CD4-positive, alpha-beta T cell treated with Interleukin-6 for 4 hours (primary cell): ENCODE measurements at places on chromosomes 1 and 21.

GRCh38 chr1:9371391-9371935 lies 78.8 kb downstream of the SPSB1 start:
- DNase-seq = no peak

GRCh38 chr1:44707959-44708831 lies 22.8 kb downstream of the RNU5D-1 start:
- peak; percentile 43 for DNase-seq

GRCh38 chr1:31790140-31790539 lies 25.7 kb downstream of the SPOCD1 start:
- DNase-seq = no peak

- no peak for DNase-seq
Observed at GRCh38 chr21:41833497-41834115, 45.5 kb downstream of the PRDM15 start.

- DNase-seq = no peak
Observed at GRCh38 chr1:53371121-53371666, 43.3 kb upstream of the LRP8 start.

DNA sequence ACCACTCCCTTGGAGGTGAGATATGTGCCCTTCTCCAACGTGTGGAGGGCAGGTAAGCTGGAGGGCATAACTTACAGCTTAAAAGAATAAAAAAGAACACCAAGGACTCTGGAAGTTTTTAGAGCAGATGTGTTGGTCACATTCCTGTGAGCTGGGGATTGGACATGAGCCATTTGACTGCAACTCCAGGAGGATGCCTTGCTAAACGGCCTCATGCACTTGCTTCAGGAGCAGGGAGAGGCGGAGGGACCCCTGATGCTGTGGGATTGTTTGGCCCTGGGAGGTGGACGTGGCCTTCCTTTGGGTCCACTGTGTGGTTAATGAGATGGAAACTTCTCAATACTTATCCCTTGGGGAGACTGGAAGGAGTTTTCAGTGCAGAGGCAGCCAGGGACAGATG lies 185.6 kb downstream of the RHOU start:
- DNase-seq = no peak

GRCh38 chr1:29256979-29257804 lies 20.9 kb downstream of the PTPRU start:
- no peak for DNase-seq

DNA sequence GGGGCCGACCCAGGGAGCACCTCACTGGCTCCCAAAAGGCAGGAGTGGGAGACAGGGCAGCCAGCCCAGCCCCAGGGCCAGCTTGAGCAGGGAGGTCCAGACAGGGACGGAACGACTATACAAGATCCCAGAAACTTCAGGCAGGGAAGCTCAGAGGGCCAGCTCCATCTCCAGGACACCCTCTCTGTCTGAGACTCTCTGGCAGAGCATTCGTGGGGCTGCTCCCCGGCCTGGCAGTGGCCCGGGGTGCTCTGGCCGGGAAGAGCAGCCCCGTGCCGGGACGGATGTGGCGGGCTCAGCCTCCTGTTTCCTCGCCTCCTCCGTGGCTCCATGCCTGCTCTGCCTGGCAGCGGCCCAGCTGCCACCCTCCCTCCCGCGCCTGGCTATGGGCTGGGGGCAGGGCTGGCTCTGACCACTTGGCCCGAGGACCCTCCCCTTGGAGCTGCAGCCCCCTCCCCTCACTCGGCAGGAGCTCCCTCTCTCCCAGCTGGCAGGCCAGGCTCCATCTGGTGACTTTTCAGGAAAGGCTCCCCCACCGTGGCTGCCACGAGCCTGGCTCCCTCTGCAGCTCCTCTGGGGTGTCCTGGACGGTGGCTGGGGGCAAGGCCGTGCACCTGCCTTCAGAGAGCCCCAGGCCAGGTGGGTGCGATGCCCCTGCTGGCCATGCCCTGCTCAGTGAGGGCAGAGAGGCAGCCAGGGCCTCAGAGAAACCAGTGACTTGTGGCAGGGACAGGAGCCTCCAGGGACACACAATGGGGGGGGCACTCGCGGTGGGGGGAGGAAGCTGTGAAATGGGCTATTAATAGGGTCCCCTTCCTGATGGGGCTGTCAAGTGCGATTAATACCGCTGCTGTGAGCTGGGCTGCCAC lies 5.6 kb upstream of the PLCH2 start:
- DNase-seq = no peak

DNA sequence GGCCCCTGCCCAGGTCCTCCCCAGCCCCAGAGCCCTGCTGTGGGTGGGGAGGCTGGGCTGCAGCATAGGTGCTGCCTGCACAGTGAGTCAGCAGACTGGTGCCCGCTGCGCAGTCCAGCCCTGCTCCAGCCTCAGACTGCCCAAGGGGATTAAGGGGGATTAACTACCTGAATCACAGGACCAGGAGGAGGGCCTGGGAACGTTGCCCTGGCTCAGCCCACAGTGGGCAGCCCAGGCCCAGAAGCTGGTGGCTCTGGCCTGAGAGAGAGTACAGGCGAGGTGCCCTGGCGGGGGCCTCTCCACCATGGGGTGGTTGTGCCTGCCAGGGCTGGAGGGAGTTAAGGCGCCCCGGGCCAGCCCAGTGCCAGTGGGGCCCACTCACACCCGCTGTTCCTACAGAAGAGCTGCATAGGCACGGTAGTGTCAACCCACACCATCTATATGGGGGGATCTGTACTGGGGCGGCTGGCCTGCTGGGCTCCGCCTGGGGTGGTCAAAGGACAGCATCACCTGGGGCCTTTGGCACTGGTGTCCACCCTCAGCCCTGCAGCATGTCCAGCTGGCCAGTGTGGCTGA lies 2.3 kb downstream of the OBSCN start:
- DNase-seq = no peak

DNA sequence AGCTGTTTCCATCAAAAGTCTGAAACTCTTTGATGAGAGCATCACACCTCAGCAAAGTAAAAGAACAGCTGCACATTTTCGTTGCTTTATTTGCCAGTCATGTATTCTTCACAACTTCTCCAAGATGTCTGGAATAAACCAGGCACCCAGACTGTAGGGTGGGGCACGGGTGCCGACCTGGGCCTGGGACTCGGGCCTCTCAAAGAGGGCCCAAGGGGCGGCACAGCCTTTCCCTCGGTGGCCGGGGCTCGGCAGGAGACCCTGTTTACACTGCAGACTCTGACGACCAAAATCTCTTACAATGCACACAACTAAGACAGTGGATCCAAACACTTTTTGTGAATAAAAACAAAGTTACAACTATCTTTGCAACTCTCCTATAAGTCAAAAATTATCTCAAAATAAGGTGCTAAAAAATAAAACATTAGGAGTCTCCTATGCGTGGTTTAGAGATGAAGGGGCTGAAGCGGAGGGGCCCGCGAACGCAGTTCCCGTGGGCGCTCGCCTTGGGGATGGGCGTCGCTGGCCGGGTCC lies 696 bp downstream of the LSS start:
- no peak for DNase-seq

DNA sequence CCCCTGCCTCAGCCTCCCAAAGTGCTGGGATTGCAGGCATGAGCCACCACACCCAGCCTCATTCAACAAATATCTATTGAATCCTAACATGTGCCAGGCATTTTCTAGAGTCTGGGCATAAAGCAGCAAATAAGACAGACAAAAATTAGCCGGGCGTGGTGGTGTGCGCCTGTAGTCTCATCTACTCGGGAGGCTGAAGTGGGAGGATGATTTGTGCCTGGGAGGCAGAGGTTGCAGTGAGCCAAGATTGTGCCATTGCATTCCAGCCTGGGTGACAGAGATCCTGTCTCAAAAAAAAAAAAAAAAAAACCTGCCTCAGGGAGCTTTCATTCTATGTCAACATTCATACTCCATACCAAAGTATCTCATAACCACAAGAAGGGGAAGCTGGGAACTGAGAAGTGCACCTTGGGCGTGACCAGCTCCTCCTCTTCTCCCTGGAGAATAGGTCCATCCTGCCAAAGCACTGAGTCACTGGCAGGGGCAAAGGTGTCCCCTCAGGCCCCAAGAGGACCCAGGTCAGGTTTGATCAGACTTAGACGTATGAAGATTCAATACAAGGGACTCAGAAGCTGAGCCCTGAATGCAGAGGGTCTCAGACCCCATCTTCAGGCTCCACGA lies 36.8 kb upstream of the PPP1R15B start:
- DNase-seq = no peak

DNA sequence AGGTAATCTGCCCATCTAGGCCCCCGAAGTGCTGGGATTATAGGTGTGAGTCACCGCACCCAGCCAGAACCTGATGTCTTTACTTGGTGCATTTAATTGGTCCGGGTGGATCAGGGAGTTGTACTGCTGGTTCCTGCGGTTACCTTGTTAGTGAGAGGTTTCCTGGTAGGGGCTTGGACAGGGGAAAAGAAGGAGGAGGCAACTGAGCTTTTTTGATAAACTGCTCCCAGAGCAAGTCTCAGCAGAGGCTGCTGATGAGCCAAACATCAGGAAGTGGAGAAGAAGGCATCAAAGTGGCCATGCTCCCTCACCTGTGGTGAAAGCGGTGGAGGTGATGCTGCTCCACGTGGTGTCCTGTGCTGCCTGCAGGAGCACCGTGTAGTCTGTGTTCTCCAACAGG lies 161.5 kb upstream of the KIAA0040 start:
- DNase-seq = no peak

DNA sequence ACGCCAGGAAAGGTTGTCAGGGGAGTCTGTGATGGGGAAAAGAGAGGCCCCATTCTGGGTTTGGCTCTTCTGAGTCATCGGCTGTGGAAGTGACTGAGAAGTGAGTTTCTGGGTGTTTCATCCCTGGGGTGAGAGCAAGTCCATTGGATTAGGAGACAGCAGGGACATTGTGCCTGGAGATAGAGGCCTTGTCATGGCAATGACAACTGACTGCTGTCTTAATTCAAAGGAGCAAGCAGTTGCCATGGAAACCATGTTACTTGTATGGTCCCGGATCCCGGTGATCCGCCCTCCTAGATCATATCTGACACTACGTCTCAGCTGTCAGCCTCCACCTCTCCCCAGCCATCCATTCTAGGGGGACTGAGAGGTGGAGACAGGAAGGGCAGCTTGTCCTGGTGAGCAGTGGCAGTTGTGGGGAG lies 34.4 kb downstream of the KIAA0040 start:
- DNase-seq = no peak

DNA sequence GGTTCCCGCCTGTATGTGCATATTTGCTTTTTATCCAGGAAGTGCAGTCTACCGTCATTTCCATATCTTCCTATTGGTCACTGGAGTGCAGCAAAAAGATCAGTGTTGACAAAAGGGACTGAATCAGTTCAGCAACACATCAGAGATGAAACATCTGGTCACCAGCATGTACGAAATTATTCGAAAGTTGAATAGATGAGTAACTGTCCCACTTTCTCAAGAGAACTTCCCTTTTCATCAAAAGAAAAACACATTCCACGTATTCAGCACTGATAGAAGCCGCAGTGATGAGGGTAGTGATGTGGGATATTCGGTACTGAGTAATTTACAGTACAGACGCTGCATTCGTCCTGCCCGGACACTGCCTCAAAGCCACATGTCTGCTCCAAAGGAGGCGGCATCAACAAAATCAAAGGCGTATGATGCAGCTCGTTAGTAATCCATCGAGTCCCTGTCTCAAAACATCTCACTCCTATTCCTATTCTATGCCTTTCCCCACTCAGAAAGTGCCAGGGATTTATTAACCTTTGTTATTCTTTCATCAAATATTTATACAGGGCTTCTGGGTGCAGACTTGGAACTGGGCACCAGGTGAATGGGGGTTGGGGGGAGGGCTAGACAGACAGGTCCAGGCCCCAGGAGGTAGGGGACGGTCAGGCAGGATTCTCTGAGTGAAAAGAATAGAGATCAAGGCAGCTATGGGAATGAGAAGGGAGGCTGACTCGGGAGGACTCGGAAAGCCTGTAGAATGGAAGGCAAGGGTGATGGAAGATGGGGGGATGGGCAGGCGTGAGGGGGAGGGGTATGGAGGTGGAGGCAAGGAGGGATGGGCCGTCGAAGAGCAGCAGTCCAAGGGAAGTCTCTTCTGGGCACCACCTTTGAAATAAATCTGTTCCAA lies 79.5 kb upstream of the SLC45A1 start:
- DNase-seq = no peak

- no peak for DNase-seq
Observed at GRCh38 chr21:44459712-44460440, 4.6 kb downstream of the LRRC3 start.

DNA sequence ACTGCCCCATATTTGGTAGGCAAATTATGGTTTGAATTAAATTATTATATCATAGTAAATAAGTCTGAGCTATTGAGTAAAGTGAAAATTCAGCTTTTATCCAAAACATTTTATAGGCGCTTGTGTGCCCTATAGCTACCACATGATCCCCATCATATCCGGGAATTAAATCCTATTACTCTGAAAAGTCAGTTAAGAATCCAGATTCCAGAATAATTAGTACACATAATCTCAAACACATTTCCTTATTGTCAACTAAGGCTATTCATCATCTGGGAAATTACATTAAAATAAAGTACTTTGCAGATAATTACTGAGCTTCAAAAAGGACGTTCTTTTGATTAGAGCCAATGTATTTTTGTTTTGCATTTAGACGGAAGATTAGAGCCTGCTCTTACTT lies 72.3 kb downstream of the CTH start:
- no peak for DNase-seq

DNA sequence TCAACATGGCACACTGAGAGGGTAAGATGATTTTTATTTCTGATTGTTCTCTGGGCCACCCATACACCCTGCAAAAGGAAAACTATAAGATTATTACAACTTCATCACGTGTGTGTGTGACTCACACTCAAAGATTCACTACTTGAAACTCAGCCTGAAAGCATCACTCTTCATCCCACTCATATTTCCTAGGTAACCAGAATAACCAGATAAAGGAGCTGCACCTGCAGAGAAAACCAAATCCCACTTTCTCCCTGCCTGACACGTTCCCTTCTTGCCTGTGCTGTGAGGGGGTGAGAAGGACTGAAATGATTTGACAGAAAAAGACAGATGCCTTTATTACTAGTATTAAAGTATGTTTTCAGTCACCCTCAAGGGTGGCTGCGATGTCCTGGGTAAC lies 131.6 kb downstream of the TGFBR3 start:
- DNase-seq = no peak

- peak; percentile 81 for DNase-seq
Observed at GRCh38 chr1:109490029-109490933, 3.6 kb upstream of the CYB561D1 start.

- no peak for DNase-seq
Observed at GRCh38 chr1:3858231-3858981, 1.1 kb downstream of the DFFB start.

DNA sequence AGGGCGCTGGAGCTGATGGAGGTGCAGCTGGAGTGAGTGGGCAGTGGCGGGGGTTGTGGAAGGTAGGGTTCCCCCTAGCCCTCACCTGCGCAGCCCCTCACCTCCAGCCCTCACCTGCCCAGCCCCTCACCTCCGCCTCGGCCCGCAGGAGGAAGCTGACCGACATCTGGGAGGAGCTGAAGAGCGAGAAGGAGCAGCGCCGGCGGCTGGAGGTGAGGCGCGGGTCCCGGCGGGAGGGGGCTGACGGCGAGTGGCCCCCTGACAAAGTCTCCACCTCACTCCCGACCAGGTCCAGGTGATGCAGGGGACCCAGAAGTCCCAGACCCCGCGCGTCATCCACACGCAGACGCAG lies 2.7 kb downstream of the EVA1B start:
- DNase-seq = no peak

GRCh38 chr1:109190189-109190588 lies 23.5 kb upstream of the SARS1 start:
- DNase-seq = no peak
